ENCODE measurements at places on chromosomes 3 and 15.

DNA sequence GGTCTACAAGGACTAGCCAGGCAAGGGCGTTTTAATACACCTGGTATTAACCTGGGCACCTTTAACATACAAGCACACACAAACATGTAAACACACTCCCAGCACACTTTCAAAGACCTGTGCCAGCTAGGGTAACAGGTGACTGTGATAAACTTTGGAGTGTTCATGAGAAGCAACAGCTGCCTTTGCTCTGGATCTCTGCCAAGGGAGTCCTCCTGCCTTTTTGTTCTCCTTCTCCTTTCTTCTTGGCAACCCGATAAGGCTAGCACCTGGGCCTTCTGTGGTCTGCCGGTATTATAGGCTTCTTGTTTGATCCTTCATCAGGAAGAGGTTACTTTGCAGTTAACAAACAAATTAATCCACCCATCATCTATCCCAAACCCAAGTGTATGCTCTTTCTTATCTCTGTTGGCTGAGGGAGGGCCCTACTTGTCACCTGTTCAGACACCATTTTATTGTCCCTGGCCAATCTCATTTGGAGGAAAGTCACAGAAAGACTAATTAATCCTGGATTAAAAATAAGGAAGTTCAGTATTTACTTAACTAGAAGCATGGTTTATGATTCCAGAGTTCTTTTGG, at the start of gene RETNLB:
Gene RETNLB, minus strand, starts transcription at position 7 of the 579 bp plus-strand sequence. CDS start 225 bp downstream, outside the sequence.
- no peak for DNase-seq

DNA sequence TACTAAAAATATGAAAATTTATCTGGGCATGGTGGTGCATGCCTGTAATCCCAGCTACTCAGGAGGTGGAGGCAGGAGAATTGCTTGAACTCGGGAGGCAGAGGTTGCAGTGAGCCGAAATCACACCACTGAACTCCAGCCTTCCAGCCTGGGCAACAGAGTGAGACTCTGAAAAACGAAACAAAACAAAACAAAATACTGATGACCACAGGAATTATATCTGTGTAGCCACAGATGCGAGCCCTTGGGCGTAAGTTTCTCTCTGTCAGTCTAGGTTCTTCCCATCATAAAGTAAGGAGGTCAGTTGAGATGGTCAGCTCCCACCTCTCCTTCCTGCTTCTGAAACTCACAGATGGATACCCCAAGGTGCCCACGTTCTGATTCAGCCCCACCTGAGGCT, 37.7 kb upstream of the CFAP161 start:
- DNase-seq, result no peak

- no peak for DNase-seq
Measured at GRCh38 chr15:95105229-95105628, 873.9 kb downstream of the MCTP2 start.

DNA sequence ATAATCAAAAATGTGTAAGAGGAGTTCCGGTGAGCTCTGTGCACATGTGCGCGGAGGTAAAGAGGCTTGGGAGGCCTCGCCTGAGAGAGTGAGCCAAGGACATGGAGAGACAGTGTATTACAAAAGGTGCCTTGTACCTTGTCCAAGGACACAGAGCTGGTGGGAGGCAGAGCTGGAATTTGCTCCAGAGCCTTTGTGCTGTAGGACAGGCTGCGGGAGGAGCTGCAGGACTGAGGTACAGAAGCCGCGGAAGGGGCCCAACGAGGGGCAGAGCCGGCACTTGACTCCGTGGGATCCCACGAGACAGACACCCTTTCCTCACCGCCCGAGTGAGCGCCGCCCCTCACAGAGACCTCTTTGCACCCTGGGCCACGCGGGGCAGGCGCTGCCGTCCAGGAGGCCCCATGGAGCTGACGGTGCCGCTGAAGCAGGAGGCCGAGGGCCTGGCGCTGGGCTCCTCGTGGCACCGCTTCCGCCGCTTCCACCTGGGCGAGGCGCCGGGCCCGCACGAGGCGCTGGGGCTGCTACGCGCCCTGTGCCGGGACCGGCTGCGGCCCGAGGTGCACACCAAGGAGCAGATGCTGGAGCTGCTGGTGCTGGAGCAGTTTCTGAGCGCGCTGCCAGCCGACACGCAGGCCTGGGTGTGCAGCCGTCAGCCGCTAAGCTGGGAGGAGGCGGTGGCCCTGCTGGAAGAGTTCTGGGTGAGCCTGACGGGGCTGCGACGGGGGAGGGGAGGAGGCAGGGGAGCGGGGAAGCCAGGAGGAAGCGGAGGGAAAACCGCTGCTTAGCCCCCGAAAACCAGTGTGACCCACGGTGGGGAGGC, 68.7 kb downstream of the SLTM start:
- DNase-seq, result no peak

DNA sequence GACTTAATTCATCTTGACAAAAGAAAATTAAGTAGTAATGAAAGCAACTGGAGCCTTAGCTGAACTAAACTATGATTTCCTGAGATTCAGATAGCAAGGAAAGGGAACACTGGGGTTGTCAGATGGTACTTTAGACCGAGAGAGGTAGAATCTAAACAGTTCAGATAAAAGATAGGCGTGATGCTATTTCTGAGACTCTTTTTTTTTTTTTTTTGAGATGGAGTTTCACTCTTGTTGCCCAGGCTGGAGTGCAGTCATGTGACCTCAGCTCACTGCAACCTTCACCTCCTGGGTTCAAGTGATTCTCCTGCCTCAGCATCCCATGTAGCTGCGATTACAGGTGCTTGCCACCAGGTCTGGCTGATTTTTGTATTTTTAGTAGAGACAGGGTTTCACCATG, 279.9 kb upstream of the UMPS start:
- DNase-seq, result no peak
